ENCODE measurements at places on chromosomes 2 and 18.
A peak's percentile ranks its signal among the peaks of the same experiment; 100 is the strongest.

GRCh38 chr2:96150007-96150640 lies 4.9 kb upstream of the DUSP2 start:
- DNase-seq: no peak

GRCh38 chr2:15560140-15560987 lies 770 bp downstream of the NBAS start:
- DNase-seq: peak; percentile 25

DNA sequence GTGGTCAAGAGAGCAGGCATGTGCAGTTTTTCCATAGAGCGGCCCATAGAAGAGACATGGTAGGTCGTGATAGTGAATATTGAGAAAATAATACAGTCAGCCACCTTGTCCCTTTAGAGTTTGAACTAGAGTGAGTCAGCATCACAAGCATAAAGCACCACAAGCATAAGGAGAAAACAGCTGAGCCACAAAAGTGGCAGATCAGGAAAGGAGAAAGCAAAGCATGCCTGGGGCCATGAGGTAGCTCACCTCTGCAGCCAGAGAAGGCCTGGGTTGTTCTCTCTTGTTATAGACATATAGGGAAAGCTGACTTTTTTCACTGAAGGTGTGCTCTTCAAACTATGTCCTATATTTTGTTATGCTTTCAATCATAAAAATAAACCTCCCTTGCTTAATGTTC lies 879.0 kb downstream of the DSC3 start:
- DNase-seq: no peak

DNA sequence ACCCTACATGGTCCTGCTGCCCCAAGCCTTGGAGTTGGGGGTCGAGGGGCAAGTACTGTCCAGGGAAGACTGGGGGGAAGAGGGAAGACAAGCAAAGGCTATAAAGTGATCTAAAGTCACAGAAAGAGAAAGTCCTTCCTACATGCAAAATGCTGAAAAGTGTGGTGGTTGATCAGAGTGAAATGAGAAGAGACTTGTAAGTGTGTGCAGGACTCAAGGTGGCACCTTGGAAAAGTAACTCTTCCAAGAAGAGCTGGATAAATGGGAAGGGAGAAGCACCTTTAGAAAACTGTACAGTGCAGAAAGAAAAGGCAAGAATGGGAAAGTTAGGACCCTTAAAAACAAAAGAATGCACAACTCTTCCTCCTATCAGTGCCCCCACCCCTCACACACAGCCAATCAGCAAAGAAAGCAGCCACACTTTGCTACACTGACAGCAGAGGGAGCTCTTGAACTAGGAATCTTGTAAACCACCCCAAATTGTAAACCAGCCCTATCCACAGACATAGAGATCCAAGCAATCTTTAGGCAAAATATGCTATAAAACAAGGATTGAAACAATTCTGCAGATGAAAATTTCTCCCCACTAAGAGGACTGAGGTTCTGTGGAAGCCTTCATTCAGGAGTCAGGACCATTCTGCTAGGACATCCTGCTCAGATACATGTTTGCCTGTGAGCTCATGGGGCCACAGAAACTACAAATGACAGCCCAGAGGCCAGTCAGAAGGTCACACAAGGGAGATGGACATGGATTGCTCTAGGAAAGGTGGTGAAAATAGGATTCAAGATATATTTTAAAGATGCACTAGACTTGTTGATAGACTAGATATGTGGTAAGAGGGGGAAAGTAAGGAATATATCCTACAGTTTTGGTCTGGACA lies 146.4 kb downstream of the FTCDNL1 start:
- peak; percentile 9 for DNase-seq

DNA sequence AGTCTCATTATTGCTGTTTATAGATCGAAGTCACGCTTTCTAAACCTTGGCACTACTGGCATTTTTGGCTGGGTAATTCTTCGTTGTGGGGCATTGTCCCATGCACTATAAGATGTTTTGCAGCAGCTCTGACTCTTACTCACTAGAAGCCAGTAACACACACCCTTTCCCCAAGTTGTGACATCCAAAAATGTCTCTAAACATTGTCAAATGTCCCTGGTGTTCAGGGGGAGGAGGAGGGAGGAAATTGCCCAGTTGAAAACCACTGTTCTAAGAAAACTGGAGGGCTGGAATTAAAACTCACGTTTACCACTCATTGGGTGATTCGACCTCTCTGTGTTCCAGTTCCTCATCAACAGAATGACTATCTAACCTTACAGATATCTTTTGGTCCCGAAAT lies 115.7 kb upstream of the KLF7 start:
- no peak for DNase-seq

- DNase-seq: no peak
Measured at GRCh38 chr18:40949114-40949950, 1005.7 kb upstream of the PIK3C3 start.

DNA sequence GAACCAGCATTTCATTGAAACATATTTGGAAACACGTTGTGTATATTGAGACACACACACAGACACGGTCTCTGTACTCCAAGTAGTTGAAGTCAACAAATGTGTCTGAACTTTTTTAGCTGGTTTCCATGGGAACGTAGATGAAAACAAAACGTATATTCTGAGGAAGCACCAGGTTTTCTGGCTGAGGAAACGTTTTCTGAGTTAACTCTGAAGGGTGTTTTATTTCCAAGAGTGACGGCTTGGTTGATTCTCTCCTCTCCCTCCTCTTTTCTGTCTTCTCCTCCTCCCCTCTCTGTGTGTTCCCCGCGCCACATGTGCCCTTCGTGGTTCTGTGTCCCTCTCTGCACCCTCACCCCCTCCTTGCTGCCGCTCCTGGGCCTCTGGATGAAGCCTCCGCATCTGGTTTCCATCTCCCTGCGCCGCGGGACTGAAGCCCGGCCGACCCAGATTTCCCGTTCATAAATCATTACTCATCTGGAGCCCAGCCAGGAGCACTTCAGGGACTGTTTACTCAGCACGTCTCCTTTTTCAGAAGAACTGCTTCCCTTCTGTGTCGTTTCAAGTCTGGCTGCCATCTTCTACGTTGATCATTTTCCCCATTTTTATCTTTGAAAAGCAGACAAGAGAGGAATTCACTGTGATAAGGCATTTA lies 122.7 kb downstream of the COL6A3 start:
- DNase-seq: peak; percentile 21

- no peak for DNase-seq
Measured at GRCh38 chr18:39205565-39206195, 1640.1 kb upstream of the CELF4 start.

DNA sequence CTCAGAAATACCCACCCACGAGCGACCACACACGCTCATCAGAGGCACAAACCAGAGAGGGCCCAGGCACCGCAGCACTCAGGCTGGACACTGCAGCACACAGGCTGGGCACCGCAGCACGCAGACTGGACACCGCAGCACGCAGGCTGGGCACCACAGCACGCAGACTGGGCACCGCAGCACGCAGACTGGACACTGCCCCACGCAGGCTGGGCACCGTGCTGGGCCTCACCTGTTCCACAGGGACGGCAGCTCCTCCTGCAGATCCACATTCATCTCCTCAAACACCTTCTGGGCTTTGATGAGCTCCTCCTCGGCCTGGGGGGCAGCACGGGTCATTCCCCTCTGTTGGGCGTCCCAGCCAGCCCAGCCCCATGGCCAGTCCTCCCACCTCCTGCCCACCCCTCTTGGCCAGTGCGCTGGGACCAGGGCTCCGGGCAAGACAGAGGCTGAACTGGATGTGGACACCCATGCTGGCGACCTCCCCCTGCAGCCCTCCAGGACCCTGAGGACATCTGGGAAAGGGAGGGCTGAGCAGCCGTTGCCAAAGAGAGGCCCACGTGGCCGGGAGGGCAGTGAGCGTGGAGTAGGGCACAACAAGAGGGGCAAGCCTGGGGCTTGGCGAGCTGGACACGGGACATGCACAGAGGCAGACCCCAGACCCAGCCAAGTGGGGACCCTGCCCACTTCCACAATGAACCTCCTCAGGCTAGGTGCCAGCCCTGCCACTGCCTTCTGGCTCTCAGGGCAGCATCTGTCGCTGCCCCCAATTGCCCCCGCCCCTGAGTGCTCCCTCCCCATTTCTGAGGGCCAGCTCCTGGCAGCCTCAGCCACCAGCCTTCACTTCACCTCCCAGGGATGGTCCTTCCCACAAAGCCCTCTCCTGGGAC lies 43.0 kb downstream of the BIN1 start:
- DNase-seq: no peak

- DNase-seq: no peak
Measured at GRCh38 chr2:30615926-30616325, 168.9 kb downstream of the LCLAT1 start.

DNA sequence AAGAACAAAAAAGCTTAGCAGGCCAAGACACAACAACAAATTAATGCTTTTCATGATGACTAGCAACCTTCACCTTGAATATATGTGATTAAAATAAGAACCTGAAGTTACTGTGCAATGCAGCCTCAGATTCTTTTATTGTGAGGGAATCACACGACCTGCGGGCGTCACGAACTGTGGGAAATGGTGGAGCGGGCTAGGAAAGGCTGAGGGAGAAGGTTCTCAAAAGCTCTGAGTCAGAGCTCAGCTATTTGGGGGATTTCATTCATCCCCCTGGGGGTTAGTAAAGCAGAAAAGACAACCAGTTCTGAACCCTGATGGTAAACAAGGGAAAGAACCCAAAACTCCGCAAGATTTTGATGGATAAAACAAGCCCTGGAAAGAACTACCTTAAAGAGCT lies 89.3 kb upstream of the NCKAP5 start:
- DNase-seq: no peak

DNA sequence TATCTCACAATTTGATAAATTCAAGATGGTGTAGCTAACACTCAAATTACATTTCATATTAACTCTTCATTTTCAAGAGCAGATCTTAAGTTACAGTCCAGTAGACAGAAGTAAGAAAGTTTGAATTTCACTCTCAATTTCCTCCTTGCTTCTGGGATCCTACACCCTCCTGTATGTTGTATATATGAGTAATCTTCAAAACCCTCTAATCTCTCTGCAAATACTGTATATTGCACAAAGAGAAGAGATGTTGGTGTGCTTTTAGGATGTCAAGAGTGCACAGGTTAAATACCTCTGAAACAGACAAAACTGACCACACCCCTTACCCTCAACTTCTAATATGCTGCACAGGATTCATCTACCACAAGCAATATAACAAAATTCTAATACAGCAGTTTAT lies 6.7 kb downstream of the CHST9 start:
- DNase-seq: no peak

DNA sequence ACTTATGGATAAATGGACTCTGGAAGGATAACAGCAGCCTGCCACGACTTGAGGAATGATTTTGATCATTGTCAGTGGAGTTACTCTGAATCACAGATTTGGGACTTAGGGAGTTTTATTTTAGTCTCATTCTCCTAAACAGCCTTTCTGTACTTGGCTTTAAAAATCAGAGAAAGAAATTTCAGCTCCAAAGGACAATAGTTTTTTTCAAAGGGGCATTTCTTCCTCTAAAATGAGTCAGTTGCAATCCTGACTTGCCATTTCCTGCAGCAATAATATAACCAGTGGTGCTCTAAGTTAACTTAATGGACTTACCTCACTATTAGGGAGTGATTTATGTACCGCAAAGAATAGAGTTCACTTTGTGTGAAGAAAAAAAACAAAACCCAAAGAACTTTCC lies 35.1 kb upstream of the MTX2 start:
- DNase-seq: no peak

- DNase-seq: no peak
Measured at GRCh38 chr2:130353291-130354138, 2.3 kb upstream of the PTPN18 start.

DNA sequence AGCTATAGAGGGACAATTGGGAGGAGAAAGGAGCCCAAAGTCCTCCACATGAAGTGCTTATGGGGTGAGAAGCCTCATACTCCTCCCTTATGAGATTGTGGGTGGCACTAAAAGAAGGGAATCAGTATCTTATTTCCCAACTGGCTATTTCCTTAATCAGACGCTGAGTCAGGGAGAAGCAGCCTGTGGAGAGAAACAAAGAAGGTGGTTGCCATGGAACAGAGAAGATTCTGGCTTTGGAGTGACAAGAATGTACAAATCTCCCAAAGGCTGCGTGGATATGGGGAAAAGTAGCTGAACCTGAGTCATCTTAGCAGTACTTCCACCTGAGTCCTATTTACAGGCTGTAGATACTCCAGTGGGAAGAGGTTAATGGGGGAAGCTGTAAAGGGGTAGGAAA lies 115.8 kb upstream of the CWC22 start:
- no peak for DNase-seq

DNA sequence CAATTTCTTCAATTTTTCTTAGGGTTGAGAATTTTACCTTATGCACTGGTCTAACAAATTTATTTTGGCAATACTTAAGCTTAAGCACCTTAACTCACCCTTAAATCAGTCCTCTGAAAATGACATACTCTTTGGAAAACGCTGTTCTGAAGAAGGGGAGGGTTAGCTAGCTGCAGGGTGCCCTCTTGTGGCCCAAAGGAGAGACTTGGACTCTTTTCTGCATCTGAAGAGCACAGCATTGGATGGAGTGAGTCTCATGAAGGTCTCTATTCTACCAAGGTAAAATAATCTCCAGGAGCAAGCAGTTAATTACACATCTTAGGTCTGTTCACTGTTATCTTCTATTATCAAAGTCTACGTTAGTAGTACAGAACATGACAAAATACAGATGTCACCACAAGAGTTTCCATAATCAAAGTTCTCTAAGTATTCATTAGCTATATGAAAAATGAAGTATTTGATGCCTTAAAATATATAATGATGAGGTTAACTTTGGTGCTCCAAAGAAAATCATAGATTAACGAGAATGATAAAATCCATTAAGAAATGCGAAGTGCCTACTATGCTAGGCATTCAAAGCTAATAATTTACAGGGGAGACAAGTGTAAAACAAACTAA lies 24.4 kb downstream of the PUM2 start:
- DNase-seq: no peak

DNA sequence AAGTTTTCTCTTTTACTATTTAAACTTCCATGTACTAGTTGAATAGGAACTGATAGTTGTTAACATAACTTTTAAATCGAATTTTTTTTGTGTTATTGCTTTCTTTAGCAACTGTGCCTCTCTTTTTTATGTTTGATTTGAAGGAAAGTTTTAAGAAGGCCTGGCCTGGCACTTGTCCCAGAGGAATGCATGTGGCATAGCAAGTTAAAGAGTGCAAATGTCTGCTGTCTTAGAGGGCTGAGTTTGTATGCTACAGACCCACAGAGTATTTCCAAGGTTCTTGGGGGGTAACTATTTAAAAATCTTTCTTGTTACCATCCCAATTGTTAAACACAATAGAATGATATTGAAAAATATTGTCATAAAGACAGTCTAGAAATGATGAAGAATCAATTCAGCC lies 47.0 kb downstream of the MTCL1 start:
- no peak for DNase-seq

DNA sequence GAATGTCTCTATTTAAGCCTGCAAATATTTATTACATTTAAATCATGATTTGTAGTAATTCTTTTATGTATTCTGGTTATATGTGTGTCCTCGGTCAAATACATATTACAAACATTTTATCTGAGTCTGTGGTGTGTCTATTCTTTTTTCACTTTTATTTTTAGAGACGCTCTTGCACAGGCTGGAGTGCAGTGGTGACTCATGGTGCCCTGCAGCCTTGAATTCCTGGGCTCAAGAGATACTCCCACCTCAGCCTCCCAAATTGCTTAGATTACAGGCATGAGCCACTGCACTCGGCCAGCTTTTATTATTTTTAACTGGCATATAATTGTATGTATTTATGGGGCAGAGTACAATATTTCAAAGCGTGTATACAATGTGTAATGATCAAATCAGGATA lies 47.5 kb downstream of the ARID5A start:
- DNase-seq: no peak

GRCh38 chr2:69095305-69095704 lies 82.3 kb downstream of the ANTXR1 start:
- no peak for DNase-seq
